Activated naive CD4-positive, alpha-beta T cell treated with anti-CD3 and anti-CD28 coated beads, Interleukin-2, amount 50 U/mL, for 16 hours (primary cell): ENCODE measurements at places on chromosomes 2 and 18.

GRCh38 chr2:168216351-168217005 lies 30.9 kb downstream of the STK39 start:
- DNase-seq: no peak

DNA sequence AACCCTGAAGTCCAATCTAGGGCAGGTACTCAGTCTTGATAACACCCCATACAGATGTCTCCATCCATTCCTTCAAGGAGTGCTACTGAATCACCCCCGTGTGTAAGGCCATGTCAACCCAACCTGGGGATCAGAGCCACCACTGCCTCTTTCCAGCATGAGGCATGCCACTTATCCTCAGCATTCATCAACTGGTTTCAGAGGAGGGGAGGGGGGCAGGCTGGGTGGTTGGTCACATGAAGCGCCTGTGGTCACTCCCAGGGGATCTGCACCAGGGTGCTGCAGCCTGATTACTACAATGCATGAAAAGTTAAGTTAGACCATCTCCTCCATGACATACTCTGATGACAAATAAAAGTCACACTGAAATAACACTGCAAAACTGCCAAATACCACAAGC lies 65.0 kb downstream of the UXS1 start:
- DNase-seq: no peak

DNA sequence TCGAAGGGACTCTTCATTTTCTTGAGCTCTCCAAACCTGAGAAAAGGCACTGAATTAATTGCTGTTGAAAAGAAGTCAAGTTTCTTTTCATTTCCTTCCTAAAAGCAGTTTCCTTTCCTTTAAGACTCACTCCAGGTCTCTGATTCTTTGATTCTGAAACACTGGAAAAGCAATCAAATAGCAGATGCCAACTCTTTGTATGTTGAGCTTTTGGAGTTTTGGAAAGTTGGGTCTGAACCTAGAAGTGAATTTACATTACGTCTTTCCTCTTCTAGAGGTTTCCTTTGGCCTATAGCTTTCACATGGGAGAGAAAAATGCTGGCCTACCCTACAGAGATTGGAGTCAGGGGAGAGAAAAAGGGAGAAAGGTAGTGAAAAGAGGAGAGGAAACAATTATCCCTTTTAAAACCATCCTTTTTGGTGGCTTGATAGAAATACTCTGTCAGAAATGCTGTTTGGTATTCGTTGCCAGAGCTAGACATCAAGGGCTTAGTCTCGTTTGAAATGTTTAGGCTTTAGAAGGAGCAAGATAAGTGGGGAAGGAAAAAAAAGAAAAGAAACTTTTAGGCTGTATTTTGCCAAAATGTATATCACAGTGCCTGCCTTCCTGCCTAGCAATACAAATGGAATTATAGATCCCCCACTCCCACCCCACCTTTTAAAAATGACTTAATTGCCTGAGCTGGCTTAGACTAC lies 187.7 kb downstream of the PRPF40A start:
- DNase-seq: no peak

GRCh38 chr2:6956566-6956965 lies 39.4 kb downstream of the RNF144A start:
- DNase-seq: no peak

DNA sequence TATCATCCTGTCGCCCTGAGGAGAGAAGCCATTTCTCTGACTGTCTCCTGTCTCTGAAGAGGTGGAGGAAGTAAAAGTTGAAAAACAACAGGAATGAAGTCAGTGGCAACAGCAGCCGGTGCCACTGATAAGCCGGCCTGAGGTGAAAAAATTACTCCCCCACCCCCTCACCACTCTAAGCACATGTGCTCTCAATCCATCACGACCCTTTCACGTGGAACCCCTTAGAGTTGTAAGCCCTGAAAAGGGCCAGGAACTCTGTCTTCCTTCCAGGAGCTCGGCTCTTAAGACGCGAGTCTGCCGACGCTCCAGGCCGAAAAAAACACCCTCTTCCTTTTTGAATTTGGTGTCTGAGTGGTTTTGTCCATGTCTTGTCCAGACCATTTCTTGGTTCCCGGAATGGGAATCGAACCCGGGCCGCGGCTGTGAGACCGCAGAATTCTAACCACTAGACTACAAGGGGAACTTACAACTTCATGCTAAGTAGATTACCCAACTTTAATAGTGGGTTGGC lies 40.7 kb upstream of the TRIM43 start:
- DNase-seq: no peak

DNA sequence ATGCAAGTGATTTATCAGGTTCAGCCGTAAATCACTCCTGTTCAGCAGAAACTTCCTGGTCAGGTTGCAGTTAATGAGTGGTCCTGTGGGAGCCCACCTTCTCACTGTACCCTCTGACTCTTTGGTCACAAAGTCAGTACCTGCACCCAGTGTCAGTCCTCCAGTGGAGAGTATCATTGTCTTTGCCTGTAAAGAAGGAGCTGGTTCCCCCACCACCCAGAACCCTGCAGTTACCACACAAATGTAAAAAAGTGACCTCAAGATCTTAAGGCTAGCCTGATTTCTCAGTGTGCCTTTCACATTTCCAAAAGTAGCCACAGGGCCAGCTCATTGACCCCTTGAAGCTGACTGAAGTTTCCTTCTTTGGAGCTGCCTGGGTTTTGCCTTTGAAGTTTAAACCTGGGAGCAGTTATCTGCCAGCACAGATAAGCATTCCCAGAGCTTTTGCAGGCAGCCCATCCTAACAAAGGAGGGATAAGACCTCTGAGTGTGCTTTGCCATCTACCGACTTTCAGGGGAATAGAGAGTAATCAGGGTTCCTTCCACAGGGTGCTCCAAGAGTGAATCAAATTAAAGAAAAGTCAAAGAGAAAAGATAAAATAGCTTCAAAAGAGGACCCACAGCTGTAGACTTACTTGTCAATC lies 725.2 kb downstream of the CPS1 start:
- no peak for DNase-seq

DNA sequence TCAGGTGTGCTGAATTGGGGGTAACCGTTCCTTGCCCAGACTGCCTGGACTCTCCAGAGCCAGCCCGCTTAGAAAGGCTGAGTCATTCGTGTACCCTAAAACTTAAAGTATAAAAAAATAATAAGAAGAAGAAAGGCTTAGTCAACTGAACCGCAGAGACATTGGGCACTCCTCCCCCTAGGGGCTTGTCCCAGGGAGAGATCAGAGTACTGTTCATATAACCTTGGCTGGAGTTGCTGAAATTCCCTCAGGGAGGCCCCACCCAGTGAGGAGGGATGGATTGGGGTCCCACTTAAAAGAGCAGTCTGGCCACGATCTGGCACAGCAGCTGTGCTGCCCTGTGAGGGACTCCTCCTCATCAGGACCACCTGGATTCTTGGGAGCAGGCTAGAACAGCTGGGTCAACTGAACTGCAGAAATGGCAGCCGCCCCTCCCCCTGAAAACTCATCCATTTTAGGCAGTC lies 37.2 kb downstream of the ANKRD12 start:
- no peak for DNase-seq

DNA sequence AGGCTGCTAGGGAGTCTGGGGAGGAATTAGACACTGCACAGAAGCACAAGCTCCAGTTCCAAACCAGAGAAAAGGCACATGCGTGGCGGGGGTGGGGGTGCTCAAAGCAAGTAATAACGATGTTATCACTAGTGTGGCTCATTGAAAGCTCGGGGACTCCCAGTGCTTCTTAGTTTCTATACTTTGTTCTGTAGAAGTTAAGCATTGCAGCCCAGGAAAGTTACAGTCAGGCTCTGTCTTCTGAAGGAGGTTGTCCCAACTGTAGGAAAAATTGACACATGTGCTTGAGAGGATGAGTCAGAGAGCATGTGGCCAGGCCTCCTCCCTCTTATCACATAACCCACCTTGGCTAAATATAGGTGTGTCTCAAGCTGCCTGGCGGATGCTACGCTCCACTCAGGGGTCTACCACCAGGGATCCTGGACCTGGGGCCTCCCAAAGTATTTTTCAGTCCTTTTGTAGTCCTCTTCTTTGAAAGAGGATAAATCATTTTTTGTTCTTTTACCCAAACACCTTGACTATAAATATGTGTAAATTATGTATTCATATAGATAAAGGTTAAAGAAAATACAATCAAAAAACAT lies 3.8 kb downstream of the GALNT5 start:
- DNase-seq: peak; percentile 65

DNA sequence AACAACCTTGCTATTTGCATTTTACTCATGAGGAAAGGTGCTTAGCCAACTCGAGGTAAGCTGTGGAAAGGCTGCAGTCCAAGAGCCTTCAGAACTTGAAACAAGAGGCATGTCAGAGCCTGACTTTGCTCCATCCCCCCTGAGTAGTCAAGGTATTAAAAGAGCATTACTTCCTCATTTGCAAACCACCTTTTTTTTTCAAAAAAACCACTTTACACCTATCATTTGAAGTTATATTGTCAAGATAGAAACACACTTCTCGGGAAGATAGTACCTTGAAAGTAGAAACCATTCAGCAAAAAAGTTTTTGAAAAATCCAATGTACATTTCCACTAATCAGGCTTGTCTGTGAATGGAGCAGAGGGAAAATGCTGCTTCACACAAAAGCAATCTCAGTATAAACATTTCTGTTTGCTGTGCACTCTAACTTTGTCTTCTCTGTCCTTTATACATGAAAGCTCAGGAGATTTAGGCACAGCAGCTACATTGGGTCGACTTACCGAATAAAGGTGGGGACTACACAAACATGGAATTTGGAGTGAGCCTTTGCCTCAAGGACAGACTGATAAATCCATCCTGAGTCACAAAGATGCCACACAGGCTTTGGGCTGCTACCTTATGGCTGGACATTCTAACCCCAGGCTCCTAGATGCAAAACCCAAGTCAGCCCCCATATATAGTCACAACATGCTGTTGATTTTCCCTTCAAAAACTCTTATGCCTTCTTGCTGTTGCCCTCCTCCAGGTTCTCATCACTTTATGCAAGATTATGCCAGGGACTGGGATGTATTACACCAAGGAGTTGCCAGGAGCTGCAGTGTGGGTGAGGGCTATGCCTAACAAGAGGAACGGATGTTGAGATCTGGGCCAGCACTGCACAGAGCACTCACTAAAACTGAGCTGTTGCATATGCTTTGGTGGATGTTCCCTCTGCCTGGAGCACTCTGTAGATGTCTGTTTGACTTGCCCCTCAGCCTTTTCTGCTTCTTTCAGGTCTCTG lies 41.4 kb upstream of the EML4 start:
- DNase-seq: no peak

DNA sequence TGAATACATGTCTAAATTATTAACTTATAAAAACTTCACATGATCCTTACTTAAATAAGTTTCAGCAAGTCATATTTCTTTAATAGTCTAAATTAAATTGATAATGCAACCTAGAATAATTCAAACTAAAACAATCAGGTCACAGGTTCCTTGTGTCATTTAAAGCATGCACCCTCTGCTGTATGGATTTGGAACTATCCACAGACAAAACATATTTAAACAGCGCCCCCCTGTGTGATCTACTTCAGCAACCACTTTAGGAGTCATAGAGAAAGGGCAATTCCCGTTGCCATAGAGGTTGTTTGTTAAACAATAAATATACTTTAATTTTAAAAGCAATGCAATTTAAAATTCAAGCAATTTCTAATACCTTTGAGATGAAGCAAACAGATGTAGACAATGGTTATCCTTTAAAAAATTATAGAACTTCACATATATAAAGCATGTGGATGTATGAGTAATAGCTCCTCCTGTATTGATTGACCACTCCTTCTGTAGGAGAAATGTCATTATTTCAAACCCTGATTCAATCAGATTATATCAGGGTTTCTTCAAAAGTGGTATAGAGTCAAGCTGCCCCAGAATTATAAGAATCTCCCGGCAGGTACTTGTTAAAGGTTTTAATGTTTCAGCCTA lies 21.2 kb downstream of the GRB14 start:
- no peak for DNase-seq

DNA sequence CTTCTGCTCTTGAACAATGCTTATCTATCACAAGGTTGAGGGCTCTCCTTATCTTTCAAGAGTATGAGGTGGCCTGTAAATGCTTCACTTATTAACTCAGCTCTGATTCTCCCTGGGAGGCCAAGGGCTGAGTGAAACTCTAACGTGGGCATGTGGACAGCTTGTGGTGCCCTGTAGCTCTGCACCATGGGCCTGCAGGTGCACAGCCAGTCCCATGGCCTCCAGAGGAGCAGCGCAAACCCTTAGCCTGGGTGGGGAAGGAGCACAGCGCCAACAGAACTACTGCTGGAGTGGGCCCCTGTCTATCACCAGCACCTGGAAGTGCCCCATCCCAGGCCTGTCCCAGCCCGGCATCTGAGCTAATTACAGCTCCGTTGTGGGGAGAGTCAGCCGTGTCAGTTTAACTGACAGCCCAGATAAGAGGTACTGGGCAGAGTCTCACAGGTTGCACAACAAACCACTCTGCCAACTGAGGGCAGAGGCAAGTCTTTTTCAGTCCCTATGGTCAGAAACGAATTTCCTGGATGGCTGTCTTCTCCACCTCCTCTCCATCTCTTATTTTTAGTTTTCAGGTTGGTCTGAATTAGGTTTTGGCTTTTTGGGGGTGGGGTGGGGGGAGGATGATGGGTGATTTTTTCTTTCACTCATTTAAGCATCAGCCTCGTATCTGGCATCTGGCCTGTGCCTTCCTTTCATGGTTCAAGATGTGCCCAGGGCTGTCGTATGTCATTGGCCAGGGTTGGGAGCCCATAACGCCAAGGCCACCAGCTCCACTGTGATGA lies 219.5 kb downstream of the BCL2 start:
- DNase-seq: no peak

- DNase-seq: no peak
These were observed 59.2 kb upstream of the GAREM1 start for GRCh38 chr18:32529722-32530420.

DNA sequence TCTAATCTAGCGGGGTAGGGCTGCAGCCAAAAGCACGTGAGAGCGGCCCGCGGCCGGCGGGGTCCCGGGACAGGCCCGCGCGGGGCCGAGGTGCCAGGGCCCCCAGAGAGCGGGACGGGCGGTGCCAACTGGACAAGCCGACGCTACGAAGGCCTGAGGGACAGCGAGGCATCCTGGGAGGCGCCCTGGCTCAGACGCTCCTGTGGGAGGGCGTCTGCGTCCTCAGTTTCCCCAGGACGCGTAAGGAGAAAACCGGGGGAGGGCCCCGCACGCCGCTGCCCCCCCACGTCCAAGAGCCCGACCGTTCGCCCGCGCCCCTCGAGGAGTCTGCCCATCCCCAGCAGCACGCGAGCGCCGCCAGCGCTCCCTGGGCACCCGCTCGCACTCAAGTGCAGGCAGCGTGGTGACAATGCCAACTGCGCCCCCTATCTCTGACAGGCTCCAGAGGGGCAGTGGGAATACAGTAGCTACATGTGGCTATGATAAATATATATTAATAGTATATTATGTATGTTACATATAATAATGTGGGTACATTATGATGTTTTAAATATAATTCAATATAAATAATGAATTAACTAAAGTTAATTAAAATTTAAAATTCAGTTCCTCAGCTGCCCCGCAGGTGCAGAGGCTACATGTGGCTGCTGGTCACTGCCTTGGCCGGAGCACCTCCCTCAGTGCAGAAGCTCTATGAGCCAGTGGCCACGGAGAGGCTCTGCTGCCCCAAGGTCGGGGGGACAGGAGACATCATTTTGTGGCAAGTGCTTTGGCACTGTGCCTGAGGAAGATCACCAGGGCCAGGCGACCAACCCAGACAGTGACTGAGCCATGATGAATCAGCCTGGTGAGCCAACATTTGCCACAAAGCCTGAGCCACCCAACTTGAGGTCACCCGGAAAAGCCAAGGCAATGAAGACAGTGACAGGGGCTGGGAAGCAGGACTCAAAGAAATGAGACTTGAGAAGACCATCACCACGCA lies 5.5 kb upstream of the SFT2D3 start:
- DNase-seq: peak; percentile 47
